ENCODE measurements at places on chromosomes 7 and 10.

- DNase-seq = peak; percentile 93
Observed at GRCh38 chr7:3922175-3922635, 621.2 kb downstream of the SDK1 start.

DNA sequence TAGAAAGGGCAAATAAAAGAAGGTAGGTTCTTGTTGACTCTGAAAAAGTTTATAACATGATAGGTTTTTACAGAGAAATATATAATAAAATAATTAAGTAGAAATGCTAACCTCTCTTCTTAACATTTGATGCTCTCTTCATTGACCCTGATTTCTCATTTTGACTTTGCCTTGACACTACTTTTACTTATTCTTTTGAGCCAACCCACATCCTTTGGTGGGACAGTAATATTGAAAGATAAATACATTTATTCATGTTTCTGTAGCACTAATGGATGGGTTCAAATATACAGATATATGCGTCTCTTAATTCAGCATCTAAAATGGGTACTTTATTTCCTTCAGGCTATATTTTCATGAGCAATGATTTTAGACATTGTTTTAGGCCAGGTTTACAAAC lies 34.4 kb downstream of the DDC start:
- no peak for DNase-seq

GRCh38 chr10:25843551-25844170 lies 90.4 kb upstream of the MYO3A start:
- no peak for DNase-seq

DNA sequence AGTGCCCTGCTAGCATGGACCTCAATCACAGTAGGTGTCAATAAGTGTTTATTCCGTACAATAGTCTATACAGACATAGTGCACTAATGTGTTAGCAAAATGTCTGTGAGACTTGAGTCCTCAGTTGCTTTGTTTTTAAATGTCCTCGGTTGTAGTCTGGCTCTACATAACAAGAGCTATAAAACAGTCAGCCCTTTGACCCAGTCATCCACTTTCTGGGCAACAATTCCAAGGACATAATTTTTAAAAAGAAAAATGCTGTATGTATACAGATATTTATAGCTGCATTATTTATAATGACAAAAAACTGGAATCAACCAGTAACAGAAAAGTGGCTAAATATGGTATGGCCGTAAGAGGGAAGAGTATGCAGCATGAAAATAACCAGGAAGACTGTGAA lies 2.8 kb upstream of the PDLIM1 start:
- no peak for DNase-seq

DNA sequence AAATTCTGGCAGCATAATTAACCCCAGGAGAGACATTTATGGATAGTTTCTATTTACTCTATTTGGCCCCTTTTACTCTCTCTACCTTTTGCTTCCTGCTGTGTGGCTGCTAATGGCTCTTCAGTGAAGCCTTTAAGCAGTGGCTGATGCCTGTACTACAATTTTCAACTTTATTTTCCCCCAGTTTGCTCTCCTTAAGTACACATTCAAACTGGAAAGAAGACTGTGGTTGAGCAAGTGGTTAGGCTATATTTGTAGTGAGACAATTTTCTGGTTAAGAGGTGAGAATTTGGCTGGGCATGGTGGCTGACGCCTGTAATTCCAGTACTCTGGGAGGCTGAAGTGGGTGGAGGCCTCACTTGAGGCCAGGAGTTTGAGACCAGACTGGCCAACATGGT lies 8.5 kb upstream of the RSBN1L start:
- DNase-seq = no peak

- DNase-seq = no peak
Observed at GRCh38 chr10:1378473-1378872, 322.3 kb downstream of the WDR37 start.

- DNase-seq = no peak
Observed at GRCh38 chr10:98632456-98633150, 185.9 kb upstream of the HPS1 start.

Measured in epithelial cell of esophagus (primary cell).